Germinal center (tissue), 1 donor: ENCODE measurements at places on chromosomes 2 and 18.

DNA sequence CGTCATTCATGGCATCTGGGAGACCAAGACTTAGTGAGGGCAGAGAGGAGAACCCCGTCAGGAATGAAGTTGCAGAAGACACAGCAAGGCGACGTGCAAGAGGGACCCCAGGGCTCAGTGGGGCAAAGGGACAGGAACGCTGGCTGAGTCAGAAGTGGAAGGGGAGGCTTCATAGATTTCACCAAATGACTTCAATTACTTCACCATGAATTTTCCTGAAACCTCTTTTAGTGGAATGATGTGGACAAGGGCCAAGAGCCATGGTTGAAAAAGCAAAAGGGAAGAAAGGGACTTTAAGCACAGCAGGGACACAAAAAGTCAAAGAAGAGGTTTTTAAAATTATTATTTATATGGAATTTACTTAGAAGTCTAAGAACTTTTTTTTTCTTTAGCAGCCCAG, 141.6 kb upstream of the PID1 start:
- DNase-seq: no peak

DNA sequence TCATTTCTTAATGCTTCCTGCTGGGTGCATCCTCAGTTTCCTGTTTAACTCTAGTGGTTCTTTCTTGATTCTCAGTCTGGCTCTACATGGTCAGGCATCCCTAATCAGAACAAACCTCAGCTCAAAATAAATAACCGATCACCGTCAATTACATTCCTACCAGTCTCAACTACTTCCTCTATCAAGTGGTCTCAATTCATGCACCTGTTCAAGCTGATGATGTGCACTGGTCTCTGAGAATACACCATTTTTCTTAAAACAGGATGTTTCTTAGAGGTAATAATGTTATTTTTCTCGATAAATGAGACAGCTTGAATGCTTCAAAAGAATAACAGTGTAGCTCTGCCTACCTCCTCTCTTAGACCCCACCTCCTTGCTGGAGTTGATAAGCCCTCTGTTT, 420.9 kb downstream of the SOCS6 start:
- DNase-seq: no peak

GRCh38 chr2:3294069-3294468, 83.5 kb downstream of the EIPR1 start:
- DNase-seq: no peak

DNA sequence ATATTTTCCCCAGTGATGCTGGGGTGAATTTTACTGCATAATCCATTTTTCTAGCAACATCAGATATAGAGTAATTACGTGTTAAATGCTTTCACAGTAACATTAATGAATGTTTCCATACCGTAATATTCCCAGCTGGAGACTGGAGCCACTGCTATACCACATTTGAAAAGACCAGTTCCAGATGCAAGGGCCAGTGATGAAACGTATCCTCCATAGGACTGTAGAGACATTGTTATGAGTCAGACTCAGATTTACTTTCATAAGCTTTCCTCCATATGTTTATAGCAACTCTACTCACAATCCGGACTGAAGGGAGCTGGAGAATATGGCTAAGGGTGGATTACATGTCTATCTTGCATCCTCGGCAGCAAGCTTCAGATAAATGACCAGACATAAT, 22.7 kb upstream of the GCG start:
- no peak for DNase-seq

GRCh38 chr2:127081826-127082633, 24.9 kb downstream of the BIN1 start:
- peak; percentile 82 for DNase-seq

DNA sequence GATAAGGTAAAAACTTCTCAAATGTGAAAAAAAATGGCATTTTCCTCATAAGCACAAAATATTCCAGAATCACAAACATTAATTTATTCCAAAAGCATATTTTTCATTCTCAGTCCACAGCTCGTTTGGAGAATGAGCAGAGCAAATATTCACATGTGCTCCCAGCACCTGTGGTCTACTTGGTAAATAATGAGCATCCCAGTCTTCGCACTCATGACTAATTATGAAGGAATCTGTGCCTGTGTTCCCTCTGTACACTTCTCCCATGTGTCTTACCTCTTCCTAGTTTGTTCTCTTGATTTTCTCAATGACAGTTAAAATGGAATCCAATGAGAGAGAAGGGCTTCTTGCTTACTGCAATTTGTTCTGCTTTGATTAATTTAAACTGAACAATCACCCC, 671.0 kb upstream of the SOX11 start:
- DNase-seq: no peak

GRCh38 chr2:186440506-186440905, 45.6 kb upstream of the ZC3H15 start:
- DNase-seq: no peak

- no peak for DNase-seq
Measured at GRCh38 chr18:24913507-24914170, 438.3 kb downstream of the ZNF521 start.

DNA sequence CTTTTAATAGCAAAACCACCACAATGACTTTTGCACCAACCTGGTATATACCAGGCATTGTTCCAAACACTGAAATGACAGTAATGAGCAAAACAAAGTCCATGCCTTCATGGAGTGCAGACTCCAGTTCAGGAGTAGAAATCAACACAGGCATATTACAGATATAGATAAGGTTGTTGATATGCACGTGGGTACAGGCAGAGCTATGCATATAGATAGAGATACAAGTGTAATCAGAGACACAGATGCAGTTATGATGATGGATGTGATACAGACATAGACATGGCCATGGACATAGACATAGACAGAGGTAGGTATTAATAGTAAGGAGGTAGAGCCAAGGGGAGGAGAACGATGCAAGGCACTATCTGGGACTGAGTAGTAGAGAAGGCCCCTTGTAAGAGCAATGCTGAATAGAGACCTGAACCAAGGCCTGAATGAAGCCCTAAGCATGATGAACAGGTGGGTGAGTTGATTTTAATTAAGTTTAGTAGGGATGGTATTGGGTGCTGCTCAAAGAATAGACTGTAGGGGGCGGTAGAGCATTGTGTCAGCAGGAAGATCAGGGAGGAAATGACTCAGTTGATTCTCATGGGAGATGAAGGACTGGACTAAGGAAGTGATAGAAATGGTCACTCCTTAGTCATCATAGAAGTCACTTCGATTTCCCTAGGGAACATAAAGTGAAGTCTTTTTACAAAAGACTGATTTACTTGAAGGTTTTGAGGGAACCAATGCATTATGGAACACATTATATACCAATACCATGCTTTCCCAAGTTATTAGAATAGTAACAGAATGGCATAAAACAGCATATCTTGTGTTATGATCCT, 39.4 kb downstream of the CMPK2 start:
- DNase-seq: peak; percentile 55

DNA sequence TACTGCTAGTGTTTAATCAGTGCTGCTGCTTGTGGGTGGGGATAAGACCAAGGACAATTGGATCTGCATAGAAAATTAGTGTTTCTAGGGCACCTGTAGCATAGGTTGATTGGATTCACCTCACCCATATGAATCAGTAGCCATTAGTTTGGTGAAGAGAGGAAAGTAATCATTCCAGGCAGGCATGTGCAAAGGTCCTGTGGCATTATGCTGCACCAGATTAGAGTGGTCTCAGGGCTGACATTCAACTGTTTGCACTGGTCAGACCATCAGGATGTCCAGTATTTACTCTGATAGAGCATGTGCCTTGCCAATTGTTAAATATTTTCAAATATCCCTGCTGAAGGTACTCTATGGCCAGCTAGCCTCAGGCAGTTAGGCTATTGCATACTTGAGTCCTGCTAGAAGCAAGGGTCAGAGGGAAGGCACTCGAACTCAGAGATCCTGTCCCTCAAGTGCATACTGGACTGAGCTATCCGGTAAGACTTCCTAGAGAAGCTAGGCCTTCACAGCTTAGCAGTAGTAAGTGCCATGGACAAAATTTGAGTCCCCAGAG, 64.7 kb downstream of the SKA1 start:
- no peak for DNase-seq

DNA sequence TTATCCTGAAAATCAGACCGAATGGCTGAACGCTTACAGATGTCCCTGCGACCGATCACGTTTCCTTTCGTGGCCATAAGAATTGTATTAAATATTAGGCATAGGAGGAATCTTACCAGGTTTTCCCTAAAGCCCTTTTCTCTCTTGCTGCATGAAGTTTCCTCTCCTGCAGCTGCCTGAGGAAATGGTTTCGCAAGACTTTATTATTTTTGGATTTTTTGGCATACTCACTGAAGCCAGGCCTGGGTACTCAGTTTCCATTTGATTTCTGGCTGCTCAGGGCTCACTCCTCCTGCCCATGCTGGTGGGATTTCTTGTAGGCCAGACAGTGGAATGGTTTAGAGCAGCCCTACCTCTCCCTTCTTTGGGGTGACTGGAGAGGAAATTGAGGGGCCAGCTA, 114.0 kb downstream of the KLHL29 start:
- DNase-seq: no peak

- no peak for DNase-seq
Measured at GRCh38 chr2:201697899-201698298, 545 bp downstream of the MPP4 start.
